Stimulated activated CD8-positive, alpha-beta memory T cell treated with anti-CD3 and anti-CD28 coated beads, Interleukin-7, amount 100 ng/mL, for 24 hours (primary cell): ENCODE measurements at places on chromosomes 4 and X.

GRCh38 chr4:75514949-75515612, 808 bp downstream of the THAP6 start:
- no peak for DNase-seq

GRCh38 chr4:53602390-53602789, 11.1 kb upstream of the LNX1 start:
- DNase-seq = no peak

- DNase-seq = no peak
Measured at GRCh38 chr4:38015886-38016515, 55.8 kb downstream of the PTTG2 start.

DNA sequence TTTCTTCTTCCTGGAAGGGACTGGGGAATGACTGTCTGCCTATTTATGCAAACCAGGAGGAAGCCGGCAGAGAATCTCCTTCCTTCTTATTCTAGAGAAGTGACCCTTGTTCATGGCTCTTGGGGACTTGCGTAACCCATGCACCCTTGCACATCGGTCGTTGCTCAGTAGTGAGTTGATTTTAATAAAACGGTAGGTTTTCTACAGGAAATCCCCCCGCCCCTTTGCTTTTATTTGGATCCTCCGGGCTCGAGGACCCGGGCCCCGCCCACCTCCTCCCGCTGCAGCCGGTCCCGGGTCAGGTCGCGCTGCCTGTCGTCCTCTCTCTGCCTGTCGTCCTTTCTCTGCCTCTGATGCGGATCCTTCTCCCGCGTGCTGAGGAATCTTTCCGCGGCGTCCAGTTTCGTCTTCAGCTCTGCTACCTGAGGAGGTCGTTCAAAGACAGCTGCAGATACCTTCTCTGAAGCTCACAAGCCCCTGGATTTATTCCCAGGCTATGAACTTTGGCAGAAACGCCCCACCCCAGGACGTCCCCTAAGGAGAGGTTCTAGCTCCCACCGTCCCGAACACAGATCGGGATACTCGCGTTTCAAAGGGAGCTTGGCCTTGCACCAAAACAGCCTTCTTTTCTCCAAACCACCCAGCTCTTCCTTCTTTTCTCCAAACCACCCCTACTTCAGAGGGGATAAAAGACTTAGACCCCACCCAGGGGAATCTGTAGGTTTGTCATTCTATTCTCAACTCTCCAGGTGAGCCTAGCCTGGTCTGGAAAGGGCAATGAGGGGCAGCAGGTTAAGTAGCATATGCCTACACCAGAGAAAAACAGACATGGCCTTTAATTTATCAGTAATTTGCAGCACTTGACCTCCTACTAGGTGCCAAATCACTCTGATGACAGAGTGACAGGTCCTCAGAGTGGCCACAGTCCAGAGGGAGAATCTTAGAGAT, 7.0 kb downstream of the TNIP3 start:
- no peak for DNase-seq

DNA sequence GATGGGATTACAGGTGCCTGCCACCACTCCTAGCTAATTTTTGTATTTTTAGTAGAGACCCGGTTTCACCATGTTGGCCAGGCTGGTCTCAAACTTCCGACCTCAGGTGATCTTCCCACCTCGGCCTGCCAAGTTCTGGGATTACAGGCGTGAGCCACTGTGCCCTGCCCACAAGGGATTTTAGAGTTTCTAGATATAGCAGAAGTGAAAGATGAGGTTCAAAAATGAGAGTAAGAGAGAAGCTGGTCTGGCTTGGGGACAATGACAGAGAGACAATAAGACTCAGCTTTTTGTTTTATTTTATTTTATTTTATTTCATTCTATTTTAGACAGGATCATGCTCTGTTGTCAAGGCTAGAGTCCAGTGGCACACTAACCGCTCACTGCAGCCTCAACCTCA, 30.6 kb downstream of the TRIM61 start:
- DNase-seq = no peak

GRCh38 chr4:143700046-143700415, 444 bp downstream of the FREM3 start:
- no peak for DNase-seq

DNA sequence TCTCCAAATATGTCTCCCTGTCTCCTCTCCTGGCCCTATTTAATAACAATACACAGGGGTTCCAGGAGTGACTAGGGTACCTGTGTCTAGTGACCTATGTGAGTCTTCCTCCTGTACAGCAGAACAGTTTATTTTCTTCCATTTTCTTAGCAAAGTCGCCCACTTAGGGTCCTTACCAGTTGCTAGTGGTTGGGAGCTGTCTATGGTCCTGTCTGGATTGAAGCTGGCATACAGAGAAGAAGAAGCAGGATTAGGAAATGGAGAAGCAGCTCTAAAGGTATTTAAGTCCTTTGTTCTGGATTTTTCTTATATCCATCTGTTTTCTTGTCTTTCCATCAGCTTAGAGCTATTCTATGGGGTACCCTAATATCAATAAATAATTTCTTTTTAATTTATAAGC, 587.1 kb upstream of the CPEB2 start:
- no peak for DNase-seq
